Left hindlimb (tissue), 1 donor: ENCODE measurements at places on chromosomes 2 and 18.

- no peak for DNase-seq
Observed at GRCh38 chr2:120854014-120854620, 118.4 kb downstream of the GLI2 start.

DNA sequence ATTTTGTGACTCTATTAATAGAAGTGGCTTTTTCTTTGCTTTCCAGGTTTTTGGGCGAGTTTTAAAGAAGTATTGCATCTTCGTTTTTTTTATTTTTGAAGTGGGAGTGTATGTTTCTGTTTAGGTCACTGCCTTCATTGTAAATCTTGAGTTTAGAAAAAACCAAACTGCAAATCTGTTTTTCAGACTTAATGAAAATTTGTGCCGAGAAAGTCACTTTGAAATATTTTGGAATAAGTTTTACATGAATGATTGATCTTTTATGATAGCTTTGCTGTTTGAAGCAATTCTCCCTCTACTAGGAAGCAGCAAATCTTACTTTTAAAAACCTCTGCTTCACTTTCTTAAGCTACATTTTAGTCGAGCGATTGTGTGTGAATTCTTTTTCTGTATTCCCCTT lies 2.2 kb downstream of the SMAD4 start:
- no peak for DNase-seq

- DNase-seq: no peak
Observed at GRCh38 chr18:40473221-40474029, 1481.6 kb upstream of the PIK3C3 start.

DNA sequence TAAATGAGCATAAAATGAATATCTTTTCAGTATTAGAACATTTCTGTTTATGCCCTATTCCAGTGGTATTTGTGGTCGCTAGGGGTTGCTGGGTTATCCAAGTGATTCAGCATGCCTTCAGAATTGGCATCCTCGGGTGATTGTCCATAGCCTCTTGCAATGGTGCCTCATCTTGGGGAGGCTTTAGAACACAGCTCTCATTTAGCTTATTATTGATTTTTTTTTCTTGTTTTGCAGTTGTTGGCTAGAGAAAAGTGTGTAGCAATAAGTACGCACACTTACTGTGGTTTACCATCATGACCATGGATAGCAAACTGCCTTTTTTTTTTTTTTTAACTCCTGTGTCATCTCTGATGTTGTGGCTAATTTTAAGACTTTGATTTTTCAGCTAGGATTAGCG lies 33.6 kb downstream of the PLEKHA3 start:
- no peak for DNase-seq

GRCh38 chr2:238916875-238917590 lies 69.1 kb downstream of the TWIST2 start:
- peak; percentile 34 for DNase-seq

DNA sequence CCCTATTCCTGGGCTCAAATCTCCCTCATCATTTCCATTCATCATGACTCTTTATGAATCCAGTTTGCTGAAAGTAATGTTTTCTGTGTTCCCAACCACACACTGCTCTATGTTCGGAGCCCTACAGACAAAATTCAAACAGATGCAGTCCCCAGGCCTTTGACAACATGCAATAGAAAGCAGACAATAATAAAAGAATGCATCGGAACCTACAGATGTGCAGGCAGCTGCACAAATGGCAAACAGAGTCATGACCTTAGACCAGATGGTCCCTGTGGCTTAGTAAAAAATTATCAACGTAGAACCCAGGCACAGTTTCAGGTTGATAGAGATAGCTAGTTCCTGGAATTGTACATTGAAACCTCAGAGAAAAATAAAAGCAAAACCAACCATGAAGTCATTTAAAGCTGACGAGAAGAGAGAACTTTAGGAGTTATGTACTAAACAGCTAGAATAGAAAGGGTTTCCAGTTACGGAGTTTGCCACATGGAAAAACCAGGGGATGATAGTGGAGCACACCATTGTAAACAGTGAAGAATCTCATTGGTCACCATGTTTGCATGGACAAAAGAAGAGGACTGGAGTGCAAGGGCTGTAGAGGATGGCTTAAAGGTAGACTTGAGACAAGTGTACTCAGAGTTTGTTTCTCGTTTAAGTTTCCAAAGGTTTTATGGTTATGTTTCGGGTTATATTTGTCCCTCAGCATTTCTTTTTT lies 23.2 kb upstream of the ACVR1 start:
- DNase-seq: no peak

DNA sequence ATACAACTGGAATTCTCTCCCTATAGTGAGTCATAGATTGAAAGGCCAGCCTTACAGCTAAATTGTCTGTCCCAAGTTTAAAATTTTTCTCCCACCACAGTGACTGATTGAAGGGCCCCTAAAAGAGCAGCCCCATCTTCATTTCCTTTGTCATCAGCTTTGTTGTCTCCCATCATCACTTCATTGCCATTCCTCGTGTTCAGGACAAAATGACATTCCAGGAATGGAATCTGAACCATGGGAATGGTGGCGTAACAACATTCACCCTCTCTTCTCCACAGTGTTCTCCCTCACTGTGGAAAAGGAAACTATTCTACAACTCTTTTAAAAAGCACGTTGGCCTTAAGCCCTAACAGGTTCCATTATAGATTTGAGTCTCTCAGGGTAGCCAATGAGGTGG lies 52.1 kb downstream of the PSTPIP2 start:
- DNase-seq: no peak

DNA sequence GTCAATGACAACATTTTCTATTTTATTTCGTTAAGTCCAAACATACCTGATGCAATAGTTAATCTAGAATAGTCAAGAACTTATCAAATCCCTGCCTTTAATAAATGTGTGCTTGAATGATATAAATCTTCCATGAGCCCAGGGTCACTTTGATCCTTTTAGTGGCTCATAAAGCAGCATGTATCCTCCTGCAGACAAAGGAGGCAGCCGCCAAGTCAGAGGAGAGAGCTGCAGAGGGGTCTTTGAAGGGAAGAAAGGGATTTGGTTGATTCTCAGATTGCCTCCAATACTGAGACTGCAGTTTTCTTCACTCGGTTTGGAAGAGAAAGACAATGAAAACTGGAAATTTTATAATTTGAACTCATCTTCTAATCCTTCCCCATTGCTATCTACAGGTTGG lies 378.4 kb upstream of the PIK3C3 start:
- DNase-seq: no peak

DNA sequence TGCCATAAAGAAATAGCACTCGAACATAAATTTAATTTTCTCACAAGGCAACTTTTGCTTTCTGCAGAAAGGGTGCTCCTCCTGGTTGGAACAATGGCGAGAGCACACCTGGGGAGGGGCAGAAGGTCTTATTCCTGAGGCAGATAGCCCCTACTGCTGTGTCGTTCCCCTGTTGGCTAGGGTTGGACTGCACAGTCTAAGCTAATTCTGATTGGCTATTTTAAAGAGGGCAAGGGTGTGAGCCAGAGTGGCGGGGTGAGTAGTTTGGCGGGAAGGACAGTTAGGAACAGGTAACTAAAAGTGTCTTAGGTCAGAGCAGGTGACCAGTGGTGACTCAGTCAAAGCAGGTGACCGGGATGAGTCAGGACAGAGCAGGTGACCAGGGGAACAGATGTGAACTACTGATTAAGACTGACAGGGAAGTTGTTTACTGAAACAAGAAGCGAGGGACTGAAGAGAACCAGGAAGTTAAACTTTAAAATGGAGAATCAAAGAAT lies 49.7 kb upstream of the AGAP1 start:
- DNase-seq: no peak

- DNase-seq: no peak
Observed at GRCh38 chr2:137220438-137220993, 455.2 kb downstream of the THSD7B start.

DNA sequence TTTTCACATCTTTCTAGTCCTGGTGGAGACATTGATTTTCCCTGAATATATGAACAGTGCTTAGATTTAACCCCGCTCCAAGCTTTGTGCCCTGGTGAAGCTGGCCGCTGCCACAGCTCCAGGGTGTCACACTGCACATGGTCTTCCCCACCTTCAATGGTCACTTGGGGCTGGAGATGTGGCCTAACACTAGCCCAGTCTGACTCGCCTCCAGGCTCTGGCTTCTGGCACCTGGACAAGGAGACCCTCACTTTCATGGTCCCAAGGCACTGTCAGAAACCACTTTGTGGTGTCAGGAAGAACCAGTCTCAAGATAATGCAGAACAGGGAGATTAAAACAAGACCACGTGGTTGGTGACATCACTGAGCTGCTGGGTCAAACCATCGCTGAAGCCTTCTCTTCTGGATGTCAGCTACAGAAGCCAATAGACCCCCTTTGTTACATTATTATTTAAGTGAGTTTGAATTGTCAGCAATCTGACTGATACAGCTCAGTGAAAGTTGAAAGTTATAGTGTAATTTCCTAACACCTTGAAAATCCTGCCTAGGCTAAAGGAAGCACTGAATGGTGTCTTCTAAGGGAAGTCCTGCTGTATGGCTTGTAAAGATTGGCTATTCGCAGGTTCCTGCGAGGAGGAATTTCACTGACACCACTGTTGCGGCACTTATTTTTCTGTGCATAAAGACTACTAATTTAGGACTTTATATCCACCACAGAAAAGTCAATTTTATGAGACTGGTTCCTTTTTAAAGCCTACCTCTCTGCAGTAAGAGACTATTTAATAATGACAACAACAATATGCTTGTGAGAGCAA lies 55.0 kb upstream of the CTDP1 start:
- DNase-seq: no peak

GRCh38 chr18:58618822-58619595 lies 9.9 kb downstream of the ALPK2 start:
- no peak for DNase-seq

DNA sequence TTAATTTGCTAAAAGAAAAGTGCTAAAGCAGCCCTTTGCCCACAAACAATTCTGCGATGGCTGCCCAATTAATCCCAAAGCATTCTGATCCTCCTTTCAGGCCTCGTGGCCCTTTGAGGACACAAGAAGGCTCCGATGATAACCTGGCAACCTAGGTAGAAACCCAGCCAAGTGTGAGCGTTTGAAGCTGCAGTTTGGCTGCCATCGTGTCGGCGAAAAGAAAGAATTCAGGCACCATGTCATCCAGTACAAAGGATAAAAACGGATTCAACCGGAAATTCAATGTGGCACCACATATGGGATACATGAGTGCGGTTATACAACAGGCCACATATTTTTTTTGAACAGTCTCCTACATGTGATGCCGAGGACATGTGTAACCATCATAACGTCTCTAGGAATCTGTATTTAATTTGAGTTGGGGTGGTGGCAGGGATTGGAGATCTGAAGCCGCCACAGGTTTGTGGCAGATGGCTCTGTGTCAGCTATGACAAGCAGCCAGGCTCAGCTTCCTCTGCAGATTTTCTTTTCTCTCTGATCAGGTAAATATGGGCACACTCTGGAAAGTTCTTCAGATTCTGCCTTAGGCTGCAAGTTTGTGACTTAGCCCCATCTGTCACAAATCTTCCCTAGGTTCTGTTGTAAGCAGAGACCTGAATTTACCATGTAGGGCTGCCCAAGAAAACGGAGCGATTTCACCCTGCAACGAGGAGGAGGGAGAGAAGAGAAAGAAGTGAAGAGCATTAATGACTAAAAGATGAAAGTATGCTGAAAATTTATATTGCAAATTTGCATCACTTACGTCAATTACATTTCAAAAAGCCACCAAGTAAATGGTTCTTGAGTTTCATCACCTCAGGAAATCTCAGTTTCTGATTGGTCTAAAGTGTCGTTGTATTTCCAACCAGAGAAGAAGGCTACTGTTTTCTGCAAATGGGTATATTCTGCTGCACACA lies 573.2 kb downstream of the ZEB2 start:
- no peak for DNase-seq

DNA sequence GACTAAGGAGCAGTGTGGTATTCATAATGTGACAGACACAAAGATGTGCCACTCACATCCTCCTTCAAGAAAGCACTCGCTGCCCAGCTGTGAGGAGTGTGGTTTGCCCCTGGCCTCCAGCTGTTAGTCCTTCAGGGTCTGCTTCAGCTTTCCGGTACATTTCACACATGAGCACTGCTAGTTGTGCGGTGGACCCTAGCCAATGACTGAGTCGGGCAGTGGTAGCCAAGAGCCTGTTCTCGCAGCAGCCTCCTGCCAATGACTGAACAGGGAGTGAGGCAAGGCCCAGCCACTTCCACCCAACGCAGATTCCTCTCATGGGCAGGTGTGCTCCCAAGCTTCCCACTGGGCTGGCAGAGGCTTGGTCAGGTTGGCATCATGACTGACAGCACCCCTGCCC lies 254.3 kb downstream of the RBM43 start:
- DNase-seq: peak; percentile 58

GRCh38 chr2:240873805-240874714 lies 5.4 kb downstream of the AGXT start:
- DNase-seq: no peak

DNA sequence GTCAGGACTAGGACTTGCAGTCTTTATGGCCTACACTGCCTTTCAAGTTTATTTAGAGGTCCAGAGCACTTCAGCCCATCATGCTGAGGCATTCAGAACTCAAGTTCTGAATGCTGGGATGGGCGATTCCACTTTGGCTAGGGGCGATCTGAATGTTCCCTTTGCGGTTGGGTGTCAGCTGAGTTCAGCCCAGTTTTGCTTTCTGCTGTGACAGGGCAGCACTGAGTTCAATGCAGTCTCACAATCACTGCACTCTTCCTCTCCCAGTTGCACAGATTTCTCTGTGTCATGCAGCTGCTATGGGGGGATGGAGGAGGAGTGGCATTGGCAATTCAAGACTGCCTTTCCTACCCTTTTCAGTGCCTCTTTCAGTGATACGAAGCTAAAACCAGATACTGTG lies 1232.0 kb upstream of the FAM98A start:
- no peak for DNase-seq

DNA sequence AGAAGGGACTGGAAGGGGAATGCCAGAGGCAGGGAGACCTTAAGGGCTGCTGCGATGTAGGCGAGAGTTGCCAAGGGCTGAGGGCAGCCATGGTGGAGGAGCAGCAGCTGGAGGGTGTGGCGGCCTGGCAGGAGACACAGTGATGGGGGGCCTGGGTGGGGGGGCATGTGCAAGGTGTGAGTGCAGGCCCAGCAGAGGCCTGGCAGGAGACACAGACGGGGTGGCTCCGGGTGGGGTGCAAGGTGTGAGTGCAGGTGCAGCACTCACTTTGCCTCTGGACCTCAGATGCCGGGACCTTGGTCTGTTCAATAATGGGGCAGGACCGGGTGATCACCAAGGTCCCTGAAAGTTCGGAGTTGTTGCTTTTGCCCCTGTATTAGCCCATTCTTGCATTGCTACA lies 76.2 kb upstream of the ODC1 start:
- DNase-seq: no peak
